ENCODE measurements at places on chromosomes 6 and 20.
A peak's percentile ranks its signal among the peaks of the same experiment; 100 is the strongest.

GRCh38 chr20:14291502-14291901 lies 45.9 kb downstream of the FLRT3 start:
- no peak for DNase-seq

DNA sequence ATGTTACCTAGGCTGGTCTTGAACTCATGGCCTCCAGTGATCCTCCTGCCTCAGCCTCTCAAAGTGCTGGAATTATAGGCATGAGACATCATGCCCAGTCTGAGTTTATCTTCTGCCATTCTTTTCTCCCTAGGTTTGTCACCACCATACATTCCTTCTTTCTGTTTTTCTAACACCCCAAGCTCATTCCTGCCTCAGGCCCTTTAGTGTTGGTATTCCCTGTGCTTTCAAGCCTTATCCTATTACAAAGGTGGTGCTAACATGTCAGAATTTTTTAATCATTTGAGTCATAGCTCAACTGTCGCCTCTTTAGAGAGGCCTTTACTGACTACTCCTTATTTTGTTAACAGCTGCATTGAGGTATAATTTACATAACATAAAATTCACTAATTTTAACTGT lies 221.1 kb upstream of the PRSS16 start:
- no peak for DNase-seq

DNA sequence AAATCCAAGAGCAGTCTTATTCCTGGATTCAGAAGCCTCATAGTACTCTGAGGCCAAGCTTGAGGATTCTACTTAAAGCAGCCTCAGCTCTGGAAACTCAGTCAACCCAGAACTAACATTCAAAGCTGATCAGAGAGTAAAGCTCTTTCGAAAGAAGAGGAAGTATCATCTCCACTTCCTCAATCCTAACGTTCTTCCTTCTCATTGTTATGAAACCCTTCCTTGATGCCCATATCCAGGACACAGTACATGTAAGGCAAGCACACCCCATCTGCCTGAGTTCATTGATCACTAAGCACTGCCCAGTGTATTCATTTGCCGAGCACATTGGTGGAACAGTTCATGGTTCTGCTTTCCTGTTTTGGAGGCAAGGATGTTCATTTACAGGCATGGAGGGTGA lies at the start of gene IPCEF1:
TSS of gene IPCEF1 (minus strand) at position 114 of the 400 bp plus-strand sequence. CDS start 90,856 bp downstream, outside the sequence.
- no peak for DNase-seq

DNA sequence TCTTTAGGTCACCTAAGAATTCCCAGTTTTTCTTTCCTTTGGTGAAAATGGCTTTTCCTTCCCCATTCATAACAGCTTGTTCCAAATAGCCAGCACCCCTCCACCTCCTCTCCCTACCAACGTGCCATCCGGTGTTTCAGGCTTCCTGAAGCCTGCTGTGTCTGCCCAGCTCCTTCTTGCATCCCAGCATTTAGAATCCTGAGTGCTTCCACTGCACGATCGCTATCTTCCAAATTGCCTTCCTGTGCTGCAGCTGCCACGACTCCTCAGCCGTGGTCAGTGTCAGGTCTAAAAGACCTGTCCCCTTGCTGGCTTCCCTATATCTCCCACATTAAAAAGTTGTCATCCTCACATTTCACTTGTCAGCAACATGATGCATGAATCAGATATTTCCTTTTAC lies 550.3 kb upstream of the JARID2 start:
- DNase-seq, result no peak

DNA sequence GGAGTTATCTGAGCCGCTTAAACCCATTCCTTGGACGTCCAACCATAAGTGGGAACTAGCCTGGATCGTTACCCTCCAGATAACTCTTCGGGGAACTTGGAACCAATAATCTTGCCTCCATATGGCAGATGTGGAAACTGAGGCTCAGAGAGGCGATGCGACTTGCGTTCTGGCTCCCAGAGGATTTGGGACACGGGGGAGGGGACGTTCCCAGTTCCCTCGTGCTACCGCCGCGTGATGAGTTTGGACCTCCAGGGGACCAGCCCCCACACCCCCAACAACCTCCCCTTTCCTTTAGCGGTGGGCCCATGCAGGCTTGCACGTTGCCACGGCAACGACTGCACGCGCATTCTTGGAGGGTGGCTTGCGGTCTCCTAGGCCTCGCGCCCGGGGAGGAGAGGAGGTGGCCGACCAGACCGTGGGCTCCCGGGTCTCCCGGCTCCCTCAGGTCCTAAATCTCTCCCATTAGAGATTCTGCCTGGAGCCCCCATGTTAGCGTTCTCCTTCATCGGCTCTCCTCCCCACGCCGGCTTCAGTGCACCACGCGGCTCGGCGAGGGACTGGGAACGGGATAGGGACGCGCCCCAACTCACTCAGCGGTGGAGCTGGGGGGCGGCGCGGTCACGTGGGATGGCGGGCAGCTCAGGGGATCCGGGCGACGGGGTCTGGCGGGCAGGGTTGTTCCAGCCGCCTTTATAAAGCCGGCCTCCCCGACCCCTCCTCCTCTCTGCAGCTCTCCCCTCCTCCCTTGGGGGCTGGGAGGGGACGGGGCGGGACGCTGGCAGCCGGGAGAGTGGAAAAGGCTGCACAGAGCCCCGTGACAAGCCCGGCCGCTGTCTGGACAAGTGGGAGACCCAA lies at the start of gene PLTP:
TSS of gene PLTP (minus strand) at position 670 of the 858 bp plus-strand sequence. CDS start 703 bp downstream, outside the sequence.
- peak; percentile 73 for DNase-seq

DNA sequence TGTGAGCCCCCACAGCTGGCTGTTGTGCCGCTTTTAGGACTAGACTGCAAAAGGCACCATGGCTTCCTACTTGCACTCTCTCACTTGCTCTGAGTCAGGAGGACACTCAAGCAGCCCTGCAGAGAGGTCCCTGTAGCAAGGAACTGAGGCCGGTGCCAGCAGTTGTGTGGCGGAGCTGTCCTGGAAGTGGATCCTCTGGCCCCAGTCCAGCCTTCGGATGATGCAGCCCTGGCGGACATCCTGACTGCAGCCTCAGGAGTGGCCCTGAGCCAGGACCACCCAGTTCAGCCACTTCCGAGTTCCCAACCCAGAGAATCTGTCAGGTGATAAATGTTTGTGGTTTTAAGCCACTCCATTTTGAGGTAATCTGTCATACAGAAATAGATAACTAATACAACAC lies 17.5 kb downstream of the CTCFL start:
- no peak for DNase-seq

DNA sequence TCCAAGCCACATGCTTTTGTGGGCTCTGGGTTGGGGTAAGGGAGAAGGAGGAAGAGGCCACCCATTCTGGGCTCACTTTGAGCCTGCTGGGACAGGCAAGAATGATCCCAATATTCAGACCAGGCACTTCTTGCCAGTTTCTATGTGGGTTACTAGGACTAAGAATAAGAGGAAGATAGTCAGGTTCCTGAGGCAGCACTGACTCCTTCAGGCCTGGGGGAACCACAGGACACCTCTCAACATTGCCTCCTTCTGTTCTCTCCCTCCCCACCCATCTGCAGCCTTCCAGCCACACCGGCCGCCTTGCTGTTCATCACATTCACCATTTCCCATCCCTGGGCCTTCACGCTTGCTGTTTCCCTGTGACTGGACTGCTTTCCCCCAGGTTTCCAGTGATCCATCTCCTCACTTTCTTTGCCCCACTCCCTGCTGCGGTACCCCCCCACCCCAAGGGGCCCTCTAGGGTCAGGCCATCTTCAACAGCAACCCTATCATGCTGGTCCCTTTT lies 69.2 kb upstream of the SIRPA start:
- DNase-seq, result no peak

GRCh38 chr20:19992996-19993908 lies 23.9 kb upstream of the NAA20 start:
- DNase-seq, result peak; percentile 97

DNA sequence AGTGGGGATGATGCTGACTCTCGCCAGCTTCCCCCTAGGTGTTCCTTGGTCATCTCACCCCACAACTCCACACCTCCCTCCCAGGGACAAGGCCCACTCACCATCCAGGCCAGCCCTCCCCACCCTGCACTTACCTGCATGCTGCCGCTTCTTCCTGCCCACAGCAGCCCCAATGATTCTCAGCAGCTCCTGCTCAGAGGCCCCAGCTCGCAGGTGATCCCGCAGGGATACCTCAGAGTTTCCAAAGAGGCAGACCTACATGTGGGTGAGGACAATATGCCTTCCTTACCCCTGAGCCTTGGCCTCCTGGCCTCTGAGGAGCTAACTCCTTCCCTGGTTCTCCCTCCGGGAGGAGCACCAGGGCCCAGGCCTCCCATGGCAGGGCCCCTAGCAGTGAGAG lies 24.6 kb downstream of the MOCS1 start:
- no peak for DNase-seq

- no peak for DNase-seq
Observed at GRCh38 chr6:24987446-24988115, 51.8 kb upstream of the RIPOR2 start.

- peak; percentile 37 for DNase-seq
Observed at GRCh38 chr6:16901782-16902181, 140.5 kb upstream of the ATXN1 start.
